Substantia nigra (tissue), 51 donors: ENCODE measurements at places on chromosomes 1 and 21.

- no peak for DNase-seq
Observed at GRCh38 chr1:27605300-27605766, 1.4 kb upstream of the AHDC1 start.

- no peak for DNase-seq
Observed at GRCh38 chr1:115408533-115408932, 70.5 kb upstream of the NGF start.

DNA sequence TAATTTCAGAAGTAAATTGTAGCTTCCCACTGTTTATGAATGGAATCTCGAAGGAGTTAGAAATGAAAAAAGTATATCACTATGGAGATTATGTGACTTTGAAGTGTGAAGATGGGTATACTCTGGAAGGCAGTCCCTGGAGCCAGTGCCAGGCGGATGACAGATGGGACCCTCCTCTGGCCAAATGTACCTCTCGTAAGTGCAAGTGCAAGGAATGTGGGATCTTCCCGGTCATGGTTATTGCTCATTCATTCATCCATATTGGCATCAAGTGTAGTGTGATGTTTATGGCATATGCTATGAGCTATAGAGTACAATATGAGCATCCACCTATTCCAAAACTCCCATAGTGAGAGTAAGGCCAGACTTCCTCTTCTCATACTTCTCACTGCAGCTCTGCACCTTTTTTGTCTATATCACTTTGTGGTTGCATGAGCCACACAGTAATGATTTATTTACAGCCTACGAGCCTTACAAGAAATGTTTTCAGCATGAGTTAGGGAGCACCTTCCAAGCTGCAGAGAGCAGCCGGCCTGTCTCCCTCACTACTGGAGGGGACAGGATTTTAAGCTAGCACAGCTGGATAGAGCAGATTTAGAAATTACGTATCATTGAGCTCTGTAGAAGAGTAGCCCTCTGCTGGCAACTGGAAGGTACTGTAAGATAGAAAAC lies 24.9 kb upstream of the CR1L start:
- DNase-seq: no peak

- DNase-seq: no peak
Observed at GRCh38 chr1:163085041-163085903, 16.1 kb downstream of the RGS4 start.

DNA sequence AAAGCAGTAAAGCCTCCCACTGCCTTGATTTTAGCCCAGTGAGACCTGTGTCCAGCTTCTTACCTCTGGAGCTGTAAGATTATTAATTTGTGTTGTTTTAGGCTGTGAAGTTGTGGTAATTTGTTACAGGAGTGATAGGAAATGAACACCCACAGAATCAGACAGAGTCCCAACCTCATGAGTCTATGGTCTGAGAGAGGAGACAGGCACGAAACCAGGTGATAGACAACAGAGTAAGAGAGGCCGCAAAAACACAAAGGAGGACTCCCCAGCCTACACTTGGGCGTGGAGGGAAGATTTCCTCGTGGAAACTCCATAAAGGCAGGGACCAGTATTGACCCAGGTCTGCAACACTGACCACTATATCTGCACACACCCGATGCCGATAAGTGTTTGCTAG lies 234.6 kb upstream of the JUN start:
- DNase-seq: no peak
